ENCODE measurements at places on chromosomes 2 and 18. TPM values are rescaled to one million over a fixed set of nuclear protein-coding genes. Genes with fewer than 3 reads are reported as not detected.

The CASP8 gene
- 31.1 TPM for total RNA-seq

The CIB4 gene
- not detected for total RNA-seq

The GKN2 gene
- 2.4 TPM for total RNA-seq

The CAVIN2 gene
- total RNA-seq = 45.9 TPM

The LYPD6B gene
- not detected for total RNA-seq

The DNAJC5G gene
- not detected for total RNA-seq

The RAB10 gene
- total RNA-seq = 313 TPM

The ELOA2 gene
- total RNA-seq = not detected

The PDE1A gene
- 0.17 TPM for total RNA-seq

The TXNDC2 gene
- 0.06 TPM for total RNA-seq

The SRD5A2 gene
- total RNA-seq = 0.02 TPM

The TACR1 gene
- 0.03 TPM for total RNA-seq

The MATN3 gene
- total RNA-seq = 17.0 TPM

Data from A549 treated with AZD2906 at 1 μM for 4 hours (cell line).